ENCODE measurements at places on chromosomes 3 and 15.

- no peak for DNase-seq
Observed at GRCh38 chr3:145182196-145182911, 978.6 kb downstream of the PLOD2 start.

GRCh38 chr15:93570527-93570926 is 481.5 kb upstream of the RGMA start:
- DNase-seq = no peak

DNA sequence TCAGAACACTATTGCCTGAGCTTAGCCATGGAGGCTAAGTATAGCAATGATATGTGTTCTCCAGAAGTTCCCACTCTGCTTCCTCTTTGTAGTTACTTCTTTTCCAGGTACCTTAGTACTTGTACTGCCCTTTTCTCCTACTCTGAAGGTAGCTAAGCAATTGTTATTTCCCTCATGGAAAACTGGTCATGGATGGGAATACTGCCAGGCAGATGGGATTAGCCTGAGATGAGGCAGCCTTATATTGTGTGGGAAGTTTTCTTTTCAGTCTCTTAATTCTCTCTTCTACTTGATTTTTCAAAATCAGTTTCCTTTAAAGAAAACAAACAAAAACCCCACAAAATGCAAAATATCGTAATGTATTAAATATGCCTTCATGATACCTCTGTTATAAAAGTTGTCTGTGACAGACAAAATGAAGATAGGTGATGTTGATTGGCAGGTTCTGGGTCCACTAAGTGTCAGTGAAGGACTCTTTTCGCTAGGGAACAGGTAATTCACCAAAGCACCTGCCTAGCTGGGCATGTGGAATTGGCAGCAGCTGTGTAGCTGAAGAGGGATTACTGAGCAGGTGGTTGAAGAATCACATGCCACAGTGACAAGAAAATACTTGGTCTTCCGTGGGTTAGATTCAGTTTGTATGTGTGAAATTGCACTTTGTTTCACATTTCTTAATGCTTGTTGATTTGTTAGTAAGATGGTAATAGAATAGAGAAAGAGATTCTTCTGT is 4.1 kb downstream of the ZNF609 start:
- DNase-seq = no peak

DNA sequence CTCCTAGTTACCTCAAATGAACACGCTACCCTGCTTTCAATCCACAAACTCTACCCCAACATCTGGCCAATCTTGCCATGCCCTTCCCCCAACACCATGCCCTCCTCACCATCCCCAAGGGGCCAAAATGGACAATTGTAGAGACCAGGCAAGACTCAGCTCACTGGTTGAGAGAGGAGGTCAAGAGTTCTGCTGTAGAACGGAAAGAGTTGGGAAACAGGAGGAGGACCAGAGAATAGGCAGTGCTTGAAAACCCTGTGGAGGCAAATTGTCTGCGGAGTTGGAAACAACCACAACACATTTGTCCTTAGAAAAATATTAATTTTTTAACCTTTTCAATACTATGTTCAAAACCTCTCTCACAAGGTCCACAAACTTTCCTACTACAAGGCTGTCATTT is 128.8 kb upstream of the BFSP2 start:
- no peak for DNase-seq

GRCh38 chr3:50675179-50676030 is 678 bp downstream of the DOCK3 start:
- no peak for DNase-seq

DNA sequence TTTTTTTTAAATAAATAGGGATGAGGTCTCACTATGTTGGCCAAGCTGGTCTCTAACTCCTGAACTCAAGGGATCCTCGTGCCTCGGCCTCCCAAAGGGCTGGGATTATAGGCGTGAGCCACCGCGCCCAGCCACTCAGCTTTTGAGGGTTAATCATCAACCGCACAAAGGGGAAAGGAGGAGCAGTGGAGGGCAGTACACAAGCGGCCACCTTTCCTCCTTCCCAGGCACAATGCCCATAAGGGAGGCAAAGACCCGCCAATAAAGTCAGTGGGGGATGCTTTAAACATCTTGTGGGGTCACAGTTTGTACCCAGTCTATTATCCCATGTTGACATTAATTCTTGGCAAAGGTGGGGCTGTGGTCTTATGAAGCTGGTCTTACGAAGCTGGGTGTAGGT is 32.4 kb downstream of the EHD4 start:
- DNase-seq = no peak

DNA sequence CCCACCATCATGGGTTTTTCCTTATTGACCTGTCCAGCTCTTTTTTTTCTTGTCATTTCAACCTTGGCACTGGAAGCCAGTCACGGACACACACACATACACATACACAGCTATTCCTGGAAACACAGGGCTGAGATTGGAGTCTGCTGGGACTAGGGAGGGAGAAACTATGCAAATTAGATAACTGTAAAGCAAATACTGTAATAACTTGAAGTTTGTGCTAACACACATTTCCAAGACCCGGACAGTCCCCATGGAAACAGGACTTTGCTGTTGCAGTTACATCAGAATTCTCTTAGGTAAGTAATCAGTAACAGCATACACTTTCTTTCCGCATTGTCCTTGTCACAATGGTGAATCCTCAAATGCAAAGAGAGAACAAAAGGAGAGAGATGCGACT is 304.4 kb downstream of the KBTBD8 start:
- DNase-seq = no peak

- no peak for DNase-seq
Observed at GRCh38 chr3:194857469-194858113, 171.9 kb downstream of the FAM43A start.

All from HS-27A (cell line).